Suppressor macrophage treated with lipopolysaccharide for 4 hours (primary cell): ENCODE measurements at places on chromosomes 6 and 20.

DNA sequence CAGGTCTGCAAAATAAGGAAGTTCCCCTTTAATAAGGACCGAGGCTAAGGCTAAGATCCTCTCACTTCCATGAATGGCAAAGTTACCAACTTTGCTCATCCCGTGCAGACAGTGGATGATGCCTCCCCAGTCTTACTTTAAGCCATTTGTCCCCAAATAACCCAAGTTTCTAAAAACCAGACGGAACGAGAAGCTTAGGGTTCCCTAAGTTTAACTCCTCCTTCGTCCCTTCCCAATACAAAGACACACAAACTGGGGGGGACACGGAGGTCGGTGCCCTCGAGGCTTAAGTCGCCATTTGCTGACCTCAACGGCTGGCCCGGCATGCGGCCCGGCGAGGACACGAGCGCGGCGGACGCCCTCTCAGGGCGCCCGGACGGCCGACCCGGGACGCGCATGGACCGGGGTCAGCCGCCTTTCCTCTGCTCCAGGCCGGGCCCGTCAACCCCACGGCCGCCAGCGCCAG is 527 bp downstream of the FBXO30 start:
- peak; percentile 57 for DNase-seq

GRCh38 chr20:31841928-31842327 is 3.5 kb downstream of the FOXS1 start:
- DNase-seq, result no peak

- DNase-seq, result no peak
Observed at GRCh38 chr20:31951203-31951529, 680 bp downstream of the PDRG1 start.

DNA sequence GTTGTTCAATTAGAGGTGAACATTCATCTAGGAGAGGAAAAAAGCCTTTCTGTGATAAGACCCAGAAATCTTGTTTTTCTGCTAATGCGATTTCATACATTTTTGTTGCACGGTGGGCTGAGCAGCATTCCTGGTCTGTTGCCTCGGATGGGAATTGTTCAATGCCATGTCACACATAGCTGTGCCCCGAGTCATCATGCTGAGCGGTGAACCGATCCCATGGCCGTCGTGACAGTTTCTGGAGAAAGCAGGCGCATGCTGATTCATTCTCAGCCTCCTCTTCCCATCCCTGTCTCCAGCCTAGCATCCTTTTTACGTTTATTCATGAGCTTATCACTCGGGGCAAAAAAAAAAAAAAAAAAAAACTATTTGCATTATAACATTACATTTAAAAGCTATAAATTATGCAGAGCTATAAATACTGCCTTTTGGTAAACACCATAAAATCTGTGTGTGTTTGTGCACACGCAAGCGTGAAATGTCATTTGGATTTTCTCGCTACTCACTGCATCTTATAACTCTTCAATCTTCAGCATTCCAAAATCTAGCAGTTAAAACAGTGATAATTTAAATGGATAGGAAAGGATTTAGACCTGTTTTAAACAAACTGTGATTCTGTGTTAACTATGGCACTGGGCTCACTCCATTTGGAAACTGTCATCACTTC is 58.9 kb upstream of the IFNGR1 start:
- DNase-seq, result no peak

DNA sequence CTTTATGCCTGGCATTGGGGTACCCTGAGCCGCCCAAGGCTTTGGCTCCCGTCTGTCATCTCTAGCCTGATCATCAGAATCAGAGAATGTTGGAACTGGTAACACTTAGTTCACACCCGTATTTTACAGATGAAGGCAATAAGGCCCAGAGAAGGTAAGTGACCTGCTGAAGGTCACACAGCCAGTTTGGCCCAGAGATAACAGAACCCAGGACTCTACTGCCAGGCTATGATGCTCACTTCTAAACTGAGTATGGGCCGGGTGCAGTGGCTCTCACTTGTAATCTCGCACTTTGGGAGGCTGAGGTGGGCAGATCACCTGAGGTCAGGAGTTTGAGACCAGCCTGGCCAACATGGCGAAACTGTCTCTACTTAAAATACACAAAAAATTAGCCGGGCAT is 1.8 kb upstream of the TGM6 start:
- no peak for DNase-seq

- no peak for DNase-seq
Observed at GRCh38 chr20:43284486-43284885, 94.8 kb upstream of the PTPRT start.
